ENCODE measurements at places on chromosomes 3 and 15.

DNA sequence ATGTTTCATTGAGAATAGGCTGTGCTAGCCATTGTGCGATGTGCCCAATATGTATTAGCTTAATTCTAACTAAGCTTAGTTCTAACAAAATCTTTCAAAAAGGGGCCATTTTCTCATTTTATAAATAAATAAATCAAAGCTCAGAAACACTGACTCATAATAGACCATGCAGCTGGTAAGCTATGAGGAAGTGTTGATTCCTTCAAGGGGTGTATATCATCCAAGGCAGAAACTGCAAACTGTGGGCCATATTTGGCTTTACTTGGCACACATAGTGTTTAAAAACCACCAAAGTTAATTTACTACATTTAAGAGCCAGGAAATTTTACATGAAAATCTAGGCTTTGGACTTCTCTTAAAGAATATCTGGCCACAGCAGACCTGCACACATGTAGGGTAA is 136.5 kb downstream of the ZNF621 start:
- no peak for DNase-seq

DNA sequence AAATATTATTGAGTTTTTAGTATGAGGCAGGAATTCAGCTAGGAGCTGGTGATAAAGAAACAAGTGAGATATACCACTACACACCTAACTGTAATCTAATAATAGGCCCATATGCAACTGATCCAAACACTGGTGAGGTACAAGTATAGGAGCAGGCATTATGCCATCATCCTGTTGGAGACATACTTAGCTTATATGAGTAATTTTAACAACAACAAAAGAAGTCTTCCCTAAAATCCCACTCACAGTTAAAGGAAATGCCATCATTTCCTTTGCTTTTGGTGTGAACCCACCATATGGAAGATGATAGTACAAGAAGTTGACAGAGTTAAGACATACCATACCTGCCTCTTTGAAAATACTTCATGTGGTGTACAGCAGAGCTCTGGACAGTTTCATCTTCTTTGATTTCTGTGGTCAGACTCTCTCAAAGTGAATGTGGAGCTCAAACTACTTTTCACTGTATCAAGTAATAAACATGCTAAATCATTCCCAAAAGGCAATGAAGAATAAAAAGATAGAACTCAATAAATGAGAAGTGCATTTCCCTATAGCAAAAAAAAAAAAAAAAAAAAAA is 85.5 kb downstream of the CD200R1L start:
- DNase-seq: no peak

DNA sequence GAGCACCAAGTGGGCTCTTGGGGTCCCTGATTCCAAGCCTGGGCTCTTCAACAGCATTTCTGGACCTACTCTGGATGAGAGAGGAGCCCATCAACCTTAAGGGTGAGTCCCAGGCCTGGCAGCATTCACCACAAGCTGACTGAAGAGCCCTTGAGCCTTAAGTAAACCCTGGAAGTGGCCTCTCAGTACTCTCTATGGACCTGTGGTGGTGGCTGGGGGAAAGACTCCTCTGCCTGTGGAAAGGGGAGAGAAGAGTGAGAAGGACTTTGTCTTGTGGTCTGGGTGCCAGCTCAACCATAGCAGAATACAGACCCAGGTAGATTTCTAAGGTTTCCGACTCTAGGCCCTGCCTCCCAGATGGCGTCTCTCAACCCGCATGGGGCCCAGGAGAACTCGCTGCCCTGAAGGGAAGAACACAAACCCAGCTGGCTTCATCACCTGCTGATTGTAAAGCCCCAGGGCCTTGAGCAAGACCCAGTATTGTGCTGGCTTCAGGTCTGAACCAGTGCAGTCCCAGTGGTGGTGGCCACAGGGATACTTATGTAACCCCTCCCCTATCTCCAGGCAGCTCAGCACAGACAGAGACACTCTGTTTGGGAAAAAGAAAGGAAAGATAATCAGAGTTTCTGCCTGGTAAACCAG is 71.4 kb downstream of the TFDP2 start:
- DNase-seq: no peak

- DNase-seq: no peak
These were observed 764.5 kb downstream of the TUSC7 start for GRCh38 chr3:117473981-117474538.

DNA sequence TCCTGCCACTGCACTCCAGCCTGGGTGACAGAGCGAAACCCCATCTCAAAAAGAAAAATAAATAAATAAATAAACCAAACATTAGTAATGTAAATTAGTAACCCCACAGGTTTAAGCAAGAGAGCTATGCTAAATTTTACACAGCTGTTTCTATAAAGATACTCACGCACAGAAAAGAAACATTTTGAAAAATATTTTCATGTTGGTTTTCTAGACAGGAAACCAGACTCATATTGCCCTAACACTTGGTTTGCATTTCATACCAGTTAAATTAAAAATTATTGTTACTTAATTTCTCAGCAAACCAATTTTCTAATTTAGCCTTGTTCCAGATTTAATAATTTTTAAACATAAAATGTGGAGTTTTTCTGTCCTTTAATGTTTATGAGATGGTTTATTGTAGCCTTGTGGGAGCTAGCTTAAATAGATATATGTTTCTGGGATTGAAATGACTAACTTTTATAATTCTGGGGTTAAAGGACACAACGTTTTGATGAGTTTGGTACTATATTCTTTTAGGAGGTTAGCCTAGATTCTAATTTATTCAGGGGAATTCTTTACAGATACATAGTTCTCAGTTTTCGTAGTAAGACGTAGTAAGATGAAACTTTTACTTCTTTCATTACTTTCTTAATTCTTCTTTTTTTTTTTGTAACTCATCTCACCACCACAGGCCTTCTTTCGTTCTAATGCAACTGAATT is 42.6 kb upstream of the SLC4A7 start:
- DNase-seq: no peak

GRCh38 chr15:98565566-98565965 is 82.8 kb upstream of the IGF1R start:
- DNase-seq: no peak

DNA sequence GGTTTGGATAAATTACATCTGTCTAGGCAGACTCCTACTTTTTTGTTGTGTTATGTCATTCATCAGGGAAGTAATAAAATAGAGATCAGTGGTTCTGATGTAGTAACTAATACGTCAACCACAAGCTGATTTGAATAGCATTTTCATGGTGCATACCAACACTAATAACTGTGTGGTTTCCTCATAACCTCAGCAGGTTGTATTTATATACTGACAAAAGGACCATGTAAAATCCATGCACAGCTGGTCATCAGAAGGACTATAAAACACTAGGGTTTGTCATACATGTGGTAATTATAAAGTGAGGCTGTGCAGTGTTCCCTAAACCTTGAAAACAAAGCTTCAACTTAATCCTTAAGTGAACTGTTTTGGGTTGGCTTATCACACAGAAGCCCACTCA is 216.8 kb upstream of the RBMS3 start:
- peak; percentile 97 for DNase-seq

DNA sequence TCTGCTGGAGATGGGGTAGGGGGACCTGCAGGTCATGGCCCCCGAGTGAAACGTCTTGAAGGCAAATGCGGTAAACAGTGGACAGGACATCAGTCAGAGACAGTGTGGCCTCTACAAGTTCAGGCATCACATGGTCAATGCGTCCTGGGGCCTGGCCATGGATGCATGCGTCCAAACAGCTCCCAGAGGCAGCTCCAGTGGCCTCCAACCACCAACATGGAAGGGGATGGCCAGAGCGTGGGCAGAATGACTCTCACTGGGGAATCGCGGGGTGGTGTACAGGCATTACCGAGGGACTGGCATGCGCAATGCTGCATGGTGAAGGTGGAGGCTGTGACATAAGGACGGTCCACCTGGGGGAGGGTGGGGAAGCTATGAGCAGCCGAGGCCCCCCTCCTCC is 35.6 kb upstream of the IQSEC1 start:
- DNase-seq: no peak

- no peak for DNase-seq
These were observed 73.4 kb upstream of the ANKRD34C start for GRCh38 chr15:79209116-79209515.

DNA sequence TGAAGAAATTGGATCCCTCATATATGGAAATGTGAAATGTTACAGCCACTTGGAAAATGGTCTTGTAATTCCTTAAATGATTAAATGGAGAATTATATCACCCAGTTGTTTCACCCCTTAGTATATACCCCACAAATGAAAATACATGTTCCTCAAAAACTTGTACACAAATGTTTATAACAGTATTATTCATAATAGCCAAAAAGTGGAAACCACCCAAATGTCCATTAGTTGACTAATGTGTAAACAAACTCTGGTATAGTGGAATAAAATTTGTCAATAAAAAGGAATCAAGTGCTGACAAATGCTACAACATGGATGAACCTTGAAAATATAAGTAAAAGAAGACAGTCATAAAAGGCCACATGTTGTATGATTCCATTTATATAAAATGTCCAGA is 12.5 kb downstream of the FAM162A start:
- no peak for DNase-seq

GRCh38 chr3:108106449-108106848 is 15.6 kb upstream of the CD47 start:
- DNase-seq: no peak

GRCh38 chr3:166455744-166456143 is 618.5 kb upstream of the BCHE start:
- no peak for DNase-seq

- no peak for DNase-seq
These were observed 37.1 kb downstream of the DENND6A start for GRCh38 chr3:57655727-57656126.

DNA sequence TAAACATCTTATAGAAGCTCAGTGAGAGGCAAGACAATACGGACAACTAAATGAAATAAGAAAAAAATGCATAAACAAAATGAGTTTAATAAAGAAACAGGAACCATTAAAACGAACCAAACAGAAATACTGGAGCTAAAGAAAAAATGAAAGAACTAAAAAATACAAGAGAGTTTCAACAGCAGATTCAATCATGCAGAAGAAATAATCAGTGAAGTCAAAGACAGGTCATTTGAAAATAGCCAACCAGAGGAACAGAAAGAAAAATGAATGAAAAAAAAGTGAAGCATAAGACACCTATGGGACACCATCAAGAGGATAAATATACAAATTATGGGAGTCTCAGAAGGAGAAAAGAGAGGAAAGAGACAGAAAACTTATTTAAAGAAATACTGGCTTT is 42.5 kb upstream of the PRR20G start:
- DNase-seq: no peak

DNA sequence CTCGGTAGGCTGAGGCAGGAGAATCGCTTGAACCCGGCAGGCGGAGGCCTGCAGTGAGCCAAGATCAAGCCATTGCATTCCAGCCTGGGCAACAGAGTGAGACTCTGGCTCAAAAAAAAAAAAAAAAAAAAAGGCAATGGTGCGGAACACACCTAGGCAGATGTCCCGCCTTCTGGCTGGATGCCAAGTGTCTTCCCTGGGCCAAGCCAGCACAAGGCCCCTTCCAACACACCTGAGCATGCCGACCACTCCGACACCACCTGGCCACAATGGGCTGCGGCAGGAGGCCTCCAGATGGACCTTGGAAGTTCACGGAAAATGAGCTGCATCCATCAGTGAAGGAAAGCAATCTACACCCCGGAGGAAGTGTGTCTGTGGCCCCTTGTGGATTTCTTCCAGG is 19.0 kb downstream of the NUP210 start:
- no peak for DNase-seq
